Stimulated activated CD4-positive, alpha-beta T cell treated with anti-CD3 and anti-CD28 coated beads, Interleukin-12 subunit alpha, Interleukin-12 subunit beta, amount 100 ng/mL, for 48 hours (primary cell): ENCODE measurements at places on chromosomes 2 and 18.
A peak's percentile ranks its signal among the peaks of the same experiment; 100 is the strongest.

GRCh38 chr2:71102981-71103681 is 26.9 kb downstream of the MCEE start:
- DNase-seq, result no peak

- DNase-seq, result peak; percentile 35
Measured at GRCh38 chr2:29920130-29920577, 1.2 kb downstream of the ALK start.

- DNase-seq, result no peak
Measured at GRCh38 chr2:105391763-105392662, 6.8 kb downstream of the FHL2 start.

DNA sequence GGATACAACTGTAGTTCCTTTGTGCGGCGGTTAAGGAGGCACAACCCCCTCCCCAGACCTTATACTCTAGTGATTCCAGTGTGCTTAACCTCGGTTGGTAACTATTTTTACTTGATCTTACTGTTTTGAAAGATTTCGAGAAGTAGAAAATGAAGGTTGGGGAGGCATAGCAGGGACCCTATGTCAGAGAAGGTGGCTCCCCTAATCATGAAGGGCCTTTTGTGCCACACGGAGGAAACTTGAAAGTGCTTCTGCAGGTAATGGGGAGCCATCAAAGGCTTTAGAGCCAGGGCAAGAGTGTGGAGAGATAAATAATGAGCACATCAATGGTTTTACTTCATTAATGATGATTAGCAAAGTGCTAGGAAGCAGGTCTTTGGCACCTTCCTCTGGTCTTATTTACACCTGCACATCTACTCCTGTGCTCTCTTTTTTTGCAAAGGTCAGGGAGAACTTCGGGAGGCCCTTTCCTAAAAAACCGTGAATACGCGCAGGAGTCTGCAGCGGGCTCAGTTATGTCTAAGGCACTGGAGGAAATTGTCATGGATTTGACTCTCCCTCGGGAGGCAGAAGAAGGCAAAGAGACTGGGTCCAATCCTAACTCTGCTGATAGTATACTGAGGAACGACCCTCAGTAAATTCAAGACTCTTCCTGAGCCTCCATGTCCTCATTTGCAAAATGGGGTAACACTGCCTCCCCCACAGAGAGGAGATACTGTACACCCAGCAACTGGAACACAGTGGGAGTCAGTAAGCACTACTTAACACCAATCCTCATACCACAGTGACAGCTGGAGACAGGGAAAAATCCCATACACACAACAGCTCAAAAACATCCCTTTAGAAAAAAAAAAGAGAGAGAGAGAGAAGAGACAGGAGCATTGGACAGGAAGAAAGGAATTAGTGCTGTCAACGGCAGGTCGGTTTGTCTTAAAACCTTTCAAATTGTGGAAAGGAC is 81.6 kb downstream of the DDX1 start:
- DNase-seq, result no peak

DNA sequence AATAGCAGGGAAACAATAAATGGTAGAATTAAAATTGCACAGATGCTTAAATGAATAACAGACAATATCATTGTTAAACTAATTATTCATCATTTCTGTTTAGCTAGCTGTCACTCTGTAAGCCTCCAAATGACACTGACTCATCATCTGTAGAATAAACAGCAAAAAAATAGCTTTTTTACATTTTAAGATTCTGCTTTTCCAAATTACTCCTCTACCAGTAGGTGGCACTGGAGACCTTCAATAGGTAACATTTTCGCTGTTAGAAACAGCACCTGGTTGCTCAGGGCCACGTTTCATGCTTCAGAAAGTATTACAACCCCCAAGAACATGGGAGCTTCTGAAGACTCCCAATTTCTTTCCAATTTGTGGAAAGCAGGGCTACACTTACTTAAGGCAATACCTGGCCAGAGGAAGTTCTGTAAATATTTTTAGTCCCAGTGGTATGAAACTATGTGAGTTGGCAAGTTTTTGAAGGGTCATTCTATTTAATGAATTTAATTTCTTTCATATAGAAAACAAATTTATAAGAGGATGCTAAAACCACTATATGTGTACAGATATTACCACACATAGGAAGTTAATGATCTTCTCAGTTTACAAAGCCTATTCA is 45.4 kb downstream of the TTN start:
- peak; percentile 56 for DNase-seq

DNA sequence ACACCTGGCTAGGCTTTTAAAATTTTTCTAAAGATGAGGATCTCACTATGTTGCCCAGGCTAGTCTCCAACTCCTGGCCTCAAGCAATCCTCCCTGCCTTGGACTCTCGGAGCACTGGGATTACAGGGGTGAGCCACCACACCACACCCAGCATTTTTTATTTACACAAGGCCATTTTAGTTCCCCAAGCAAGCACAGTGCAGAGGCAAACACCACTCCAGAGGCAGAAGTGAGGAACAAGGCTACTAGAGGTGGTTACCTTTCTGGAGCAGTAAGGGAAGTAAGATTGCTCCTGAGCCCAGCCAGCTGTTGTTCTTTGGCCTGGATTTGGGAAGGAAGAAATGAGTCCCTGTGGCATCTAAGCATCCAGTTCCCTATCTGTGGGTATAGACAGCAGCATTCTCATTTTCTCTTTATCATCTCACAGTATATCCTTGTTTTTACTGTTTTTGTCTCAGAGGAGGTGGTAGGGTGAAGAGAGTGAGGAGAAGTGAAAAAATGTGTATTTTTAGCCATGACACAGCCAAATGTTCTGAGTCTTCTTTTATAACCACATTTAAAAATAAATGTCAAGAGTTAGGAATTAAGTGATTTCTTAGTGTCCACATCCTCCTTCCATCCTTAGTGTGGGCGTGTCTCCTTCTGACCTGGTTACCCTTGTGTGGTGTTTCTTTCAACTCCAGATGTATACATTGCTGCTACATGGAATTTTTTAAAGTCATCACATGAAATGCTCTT is 10.5 kb upstream of the TTC39C start:
- no peak for DNase-seq

DNA sequence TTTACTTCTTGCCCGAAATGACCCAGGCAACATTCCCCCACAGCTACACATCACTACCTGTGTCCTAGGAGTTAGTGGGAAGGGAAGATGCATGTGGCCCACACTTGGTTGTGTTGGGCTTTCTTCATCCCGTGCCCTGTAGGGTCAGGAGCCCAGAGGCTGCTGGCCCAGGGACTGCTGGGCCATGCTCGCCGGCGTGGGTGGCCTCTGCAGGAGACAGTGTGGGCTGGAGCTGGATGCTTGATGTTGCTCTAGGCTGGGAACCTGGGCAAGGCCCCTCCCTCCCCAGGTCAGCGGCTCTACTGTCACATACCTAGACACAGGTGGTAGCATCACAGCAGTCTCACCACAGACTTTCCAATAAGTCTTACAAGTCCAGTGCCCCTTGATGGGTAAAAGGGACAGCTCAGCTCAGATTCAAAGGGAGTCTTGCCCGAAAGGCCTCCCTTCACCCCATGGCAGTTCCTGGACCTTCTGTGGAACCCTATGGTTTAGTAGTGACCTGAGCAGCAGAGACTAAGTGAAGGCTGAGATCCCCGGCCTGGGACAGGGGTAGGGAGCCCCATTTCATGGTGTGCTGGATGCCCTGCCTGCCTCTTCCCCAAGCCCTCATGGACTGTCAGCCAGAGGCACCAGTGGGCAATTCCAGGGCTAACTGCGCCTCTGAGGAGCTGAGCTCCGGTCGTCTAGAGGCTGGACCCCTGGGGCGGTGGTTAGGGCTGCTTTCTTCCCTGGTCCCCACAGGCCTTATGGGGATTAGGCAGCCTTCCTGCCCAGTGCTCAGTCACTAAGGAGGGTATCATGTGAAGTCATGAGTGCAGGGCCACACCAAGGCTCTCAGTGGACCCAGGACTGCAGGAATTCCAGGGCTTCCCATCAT is 45.4 kb upstream of the FAHD2A start:
- DNase-seq, result no peak

DNA sequence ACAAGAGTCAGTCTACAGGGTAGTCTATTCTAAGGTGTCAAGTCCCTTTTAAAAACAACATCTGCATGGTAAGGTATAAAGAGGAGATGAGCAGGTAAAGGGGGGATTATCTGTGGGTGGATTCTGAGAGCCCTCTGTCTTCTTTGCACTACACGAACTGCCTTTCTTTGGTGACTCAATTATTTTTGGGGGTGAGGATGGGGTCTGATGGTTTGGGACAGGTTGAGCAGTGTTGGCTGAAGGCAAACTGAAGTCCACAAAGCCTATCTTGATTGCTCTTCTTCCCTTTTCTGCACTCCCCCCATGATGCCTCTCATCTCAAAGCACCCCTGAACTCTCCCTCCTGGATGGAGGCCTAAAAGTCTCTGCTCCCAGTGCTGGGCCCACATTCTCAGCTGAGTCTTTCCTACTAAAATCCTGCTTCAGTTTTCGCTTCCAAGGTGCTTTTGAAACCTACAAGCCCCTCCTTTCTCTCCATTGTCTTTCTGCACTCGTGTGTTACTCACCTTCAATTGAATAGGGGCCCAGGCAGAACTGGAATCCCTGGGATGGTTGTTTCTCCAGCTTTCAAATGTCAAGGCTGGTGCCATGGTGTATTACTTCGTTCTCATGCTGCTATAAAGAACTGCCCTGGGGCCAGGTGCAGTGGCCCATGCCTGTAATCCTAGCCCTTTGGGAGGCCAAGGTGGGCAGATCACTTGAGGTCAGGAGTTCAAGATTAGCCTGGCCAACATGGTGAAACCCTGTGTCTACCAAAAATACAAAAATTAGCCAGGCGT is 64.3 kb downstream of the PRKCE start:
- DNase-seq, result no peak

DNA sequence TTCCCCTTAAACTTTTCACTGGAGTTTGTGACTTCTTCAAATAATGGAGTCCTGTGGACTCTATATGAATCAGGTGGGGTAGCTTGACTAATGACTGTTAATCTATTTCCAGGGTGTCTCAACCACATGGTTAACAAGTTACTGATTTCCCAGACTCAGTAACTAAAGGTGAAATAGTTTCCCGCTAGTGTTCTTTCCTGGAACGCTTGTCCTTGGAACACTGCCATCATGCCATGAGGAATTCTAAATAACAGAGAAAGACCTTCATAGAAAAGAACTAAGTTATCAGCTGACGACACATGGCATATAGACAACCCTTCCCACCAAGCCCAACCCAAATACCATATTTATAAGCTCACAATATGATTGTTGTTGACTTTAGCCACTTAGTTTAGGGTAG is 1027.9 kb upstream of the FAM98A start:
- DNase-seq, result no peak

DNA sequence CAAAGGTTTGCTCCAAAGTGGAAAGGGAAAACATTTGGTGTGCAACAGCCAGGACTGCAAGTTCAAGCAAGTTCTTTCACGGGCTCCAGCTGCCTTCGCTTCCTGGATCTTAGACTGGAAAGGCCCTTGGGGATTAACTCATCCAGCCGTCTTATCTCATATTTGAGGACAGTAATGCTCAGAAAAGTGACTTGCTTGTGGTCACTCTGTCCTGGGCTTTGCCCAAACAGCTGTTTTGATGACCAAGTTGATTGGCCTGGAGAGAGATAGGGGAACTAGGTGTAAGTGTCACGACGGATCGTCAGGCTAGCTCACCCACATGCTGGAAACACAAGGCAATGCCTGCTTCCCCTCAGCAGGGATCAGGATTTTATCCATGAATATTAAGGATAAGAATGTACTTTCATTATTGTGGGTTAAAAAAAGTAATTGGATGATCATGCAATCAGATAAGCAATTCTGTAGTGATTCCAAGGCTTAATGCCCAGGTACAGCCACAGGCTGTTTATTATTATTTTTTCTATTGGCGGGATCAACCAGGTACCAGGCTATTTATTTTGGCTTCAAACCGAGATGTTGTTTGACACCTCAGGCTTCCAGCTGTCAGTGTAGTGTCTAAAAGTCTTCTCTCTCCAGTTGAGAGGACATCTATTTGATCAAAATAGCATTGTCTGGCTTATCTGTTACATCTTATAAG is 162.5 kb upstream of the EPAS1 start:
- DNase-seq, result no peak

GRCh38 chr2:174846941-174847938 is 83.0 kb upstream of the CHRNA1 start:
- no peak for DNase-seq

GRCh38 chr2:218368621-218369153 is 12.0 kb downstream of the CATIP start:
- no peak for DNase-seq

DNA sequence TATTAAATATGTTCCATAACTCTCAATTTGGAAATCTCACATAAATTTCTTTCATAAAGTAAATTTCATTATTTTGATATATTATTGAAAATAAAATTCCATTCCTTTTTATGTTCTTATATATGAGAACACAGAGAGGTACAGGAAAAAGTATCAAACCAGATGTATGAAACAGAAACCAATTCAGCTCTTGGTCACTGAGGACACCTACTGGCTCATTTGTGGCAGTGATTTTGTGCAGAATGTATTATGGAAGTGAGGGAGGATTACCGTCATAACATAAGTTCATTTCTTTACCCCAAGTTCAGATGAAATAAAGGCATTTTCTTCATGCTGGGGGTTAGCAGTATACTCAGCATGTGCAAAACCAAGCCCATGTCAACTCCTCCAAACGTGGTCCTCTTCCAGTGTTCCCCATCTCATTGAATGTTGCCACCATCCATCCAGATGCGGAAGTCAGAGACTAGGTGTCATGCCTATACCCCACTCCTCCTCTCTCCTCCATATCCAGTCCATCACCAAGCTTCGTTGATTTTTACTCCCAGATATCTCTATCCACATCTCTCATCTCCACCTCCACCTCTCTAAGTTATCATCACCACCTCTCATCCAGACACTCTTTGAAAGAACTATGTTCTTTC is 41.7 kb upstream of the MALL start:
- no peak for DNase-seq

DNA sequence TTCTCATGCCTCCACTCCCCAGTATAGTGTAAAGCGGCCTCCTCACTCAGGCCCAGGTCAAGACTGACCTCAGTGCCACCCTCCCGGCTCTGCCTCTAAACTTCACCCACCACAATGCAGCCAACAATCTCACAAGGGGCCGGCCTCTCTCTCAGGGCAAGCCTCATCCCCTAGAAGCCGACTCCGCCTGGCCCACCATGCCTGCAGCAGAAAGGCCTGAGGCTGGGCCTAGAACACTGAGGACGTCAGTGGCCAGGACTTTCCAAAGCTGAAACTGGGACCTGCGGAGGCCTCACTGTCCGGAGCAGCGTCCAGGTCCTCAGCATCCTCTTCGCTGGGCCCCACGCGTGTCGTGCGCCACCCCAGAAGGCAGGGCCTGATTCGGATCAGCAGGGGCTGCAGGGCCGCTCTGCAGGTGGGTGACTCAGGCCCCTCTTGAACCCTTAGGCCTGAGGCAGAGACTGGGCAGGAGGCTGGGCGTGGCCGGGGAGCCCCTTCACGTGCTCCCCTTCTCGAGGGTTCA is 52.9 kb downstream of the PKDCC start:
- no peak for DNase-seq

GRCh38 chr2:238658054-238658407 is 189.9 kb upstream of the TWIST2 start:
- DNase-seq, result no peak

GRCh38 chr2:196112418-196113034 is 43.9 kb upstream of the DNAH7 start:
- no peak for DNase-seq

GRCh38 chr2:229133155-229133772 is 137.8 kb downstream of the PID1 start:
- DNase-seq, result no peak

- DNase-seq, result no peak
Measured at GRCh38 chr2:32663864-32664263, 36.0 kb downstream of the TTC27 start.

- no peak for DNase-seq
Measured at GRCh38 chr18:27377251-27377650, 192.1 kb upstream of the CHST9 start.
